G401 (cell line): ENCODE measurements at places on chromosomes 5 and 9.

- peak; percentile 46 for DNase-seq
These were observed 216.2 kb upstream of the CLINT1 start for GRCh38 chr5:158074992-158075769.

GRCh38 chr5:124180875-124181461, 565.5 kb downstream of the ZNF608 start:
- no peak for DNase-seq

- peak; percentile 49 for DNase-seq
These were observed 18.1 kb upstream of the GPX3 start for GRCh38 chr5:151002250-151002649.

GRCh38 chr5:33037076-33037475, 326.0 kb downstream of the NPR3 start:
- DNase-seq = no peak

DNA sequence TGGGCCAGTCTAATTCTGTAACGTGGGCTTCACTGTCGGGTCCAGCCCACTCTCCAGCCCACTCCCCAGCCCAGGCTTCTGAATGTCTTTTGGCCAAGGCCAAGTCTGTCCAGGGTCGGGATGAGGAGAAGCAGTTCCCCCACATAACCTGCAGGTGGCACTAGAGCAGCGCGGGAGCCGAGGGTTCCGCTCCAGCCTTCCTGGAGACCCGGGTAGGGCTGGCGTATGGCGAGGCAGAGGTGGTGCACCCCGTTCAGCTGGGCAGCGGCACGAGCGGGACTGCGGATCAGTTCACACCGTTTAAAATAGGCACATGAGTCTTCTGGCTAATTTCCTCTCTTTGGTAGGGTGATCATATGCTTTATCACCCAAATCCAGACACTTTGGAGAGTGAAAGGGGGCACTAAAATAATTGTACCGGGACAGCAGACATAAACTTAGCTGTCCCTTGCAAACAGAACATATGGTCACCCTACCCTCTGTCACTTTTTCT, 185.9 kb downstream of the MSX2 start:
- DNase-seq = peak; percentile 30

DNA sequence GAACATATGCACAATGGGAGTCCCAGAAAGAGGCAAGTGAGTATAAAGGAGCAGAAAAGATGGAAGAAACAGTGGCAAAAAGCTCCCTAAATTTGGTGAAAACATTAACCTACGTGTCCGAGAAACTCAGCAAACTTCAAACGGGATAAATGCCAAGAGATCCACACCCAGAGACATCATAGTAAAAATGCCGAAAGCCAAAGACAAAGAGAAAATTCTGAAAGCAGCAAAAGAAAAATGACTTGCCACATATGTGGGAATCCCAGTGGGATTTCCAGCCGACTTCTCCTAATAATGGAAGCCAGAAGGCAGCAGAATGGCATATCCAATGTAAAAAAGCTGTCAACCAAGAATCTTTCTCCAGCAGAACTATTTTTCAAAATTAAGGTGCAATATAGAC, 101.2 kb downstream of the ADAMTS2 start:
- no peak for DNase-seq

- peak; percentile 42 for DNase-seq
These were observed 205.6 kb downstream of the DENND1A start for GRCh38 chr9:123724211-123724796.

DNA sequence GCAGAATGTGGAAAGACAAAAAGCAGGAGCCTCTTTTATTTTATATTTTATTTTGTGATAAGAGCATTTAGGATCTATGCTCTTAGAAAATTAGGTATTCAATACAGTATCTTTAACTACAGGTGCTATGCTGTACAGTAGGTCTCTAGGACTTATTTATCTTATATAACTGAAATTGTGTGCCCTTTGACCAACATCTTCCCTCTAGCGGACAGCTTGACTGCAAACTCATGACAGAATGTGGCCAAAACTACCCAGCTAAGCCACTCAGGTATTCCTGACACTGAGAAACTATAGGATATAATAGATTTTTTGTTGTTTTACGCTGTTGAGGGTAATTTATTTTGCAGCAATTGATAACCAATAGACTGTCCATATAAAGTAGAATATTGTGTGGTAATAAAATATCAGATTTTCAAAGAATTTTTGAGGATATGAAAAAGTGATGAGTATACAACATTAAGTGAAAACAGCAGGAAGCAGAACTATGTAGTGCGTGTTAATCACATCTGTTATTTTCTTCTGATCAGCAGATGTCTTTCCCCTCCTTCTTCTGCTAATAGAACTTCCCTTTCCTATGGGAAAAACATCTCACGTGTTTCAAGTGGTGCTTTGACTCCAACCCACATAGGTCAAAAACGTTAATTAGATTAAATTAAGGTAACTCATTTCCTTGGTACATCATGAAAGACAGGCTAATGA, 69.9 kb upstream of the SELENOP start:
- DNase-seq = no peak

- peak; percentile 81 for DNase-seq
These were observed 31.1 kb upstream of the FGF1 start for GRCh38 chr5:142716963-142717362.

GRCh38 chr5:39761199-39761950, 336.6 kb upstream of the DAB2 start:
- DNase-seq = no peak

DNA sequence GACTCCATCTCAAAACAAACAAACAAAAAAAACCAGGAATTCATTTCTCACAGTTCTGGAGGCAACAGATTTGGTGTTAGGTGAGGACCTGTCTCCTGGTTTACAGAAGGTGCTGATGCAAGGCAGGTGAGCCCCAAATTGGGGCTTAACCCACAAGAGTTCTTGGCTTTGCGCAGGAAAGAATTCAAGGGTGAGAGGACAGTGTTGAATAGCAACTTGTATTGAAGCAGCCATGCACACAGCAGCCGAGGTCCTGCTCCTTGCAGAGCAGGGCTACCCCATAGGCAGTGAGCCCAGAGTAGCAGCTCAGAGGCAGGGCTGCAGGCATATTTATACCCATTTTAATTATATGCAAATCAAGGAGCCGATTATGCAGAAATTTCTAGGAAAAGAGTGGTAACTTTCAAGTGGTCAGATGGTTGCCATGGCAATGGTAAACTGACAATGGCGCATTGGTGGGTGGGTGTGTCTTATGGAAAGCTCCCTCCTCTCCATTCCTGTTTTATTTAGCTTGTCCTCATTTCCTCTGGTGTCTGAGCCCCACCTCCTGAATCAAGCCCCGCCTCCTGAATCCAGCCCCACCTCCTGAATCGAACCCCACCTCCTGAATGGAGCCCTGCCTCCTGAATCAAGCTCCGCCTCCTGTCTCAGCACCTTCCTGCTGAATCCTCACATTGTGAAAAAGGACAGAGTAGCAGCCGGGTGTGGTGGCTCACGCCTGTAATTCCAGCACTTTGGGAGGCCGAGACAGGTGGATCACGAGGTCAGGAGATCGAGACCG, 34.5 kb upstream of the COL5A1 start:
- DNase-seq = no peak

DNA sequence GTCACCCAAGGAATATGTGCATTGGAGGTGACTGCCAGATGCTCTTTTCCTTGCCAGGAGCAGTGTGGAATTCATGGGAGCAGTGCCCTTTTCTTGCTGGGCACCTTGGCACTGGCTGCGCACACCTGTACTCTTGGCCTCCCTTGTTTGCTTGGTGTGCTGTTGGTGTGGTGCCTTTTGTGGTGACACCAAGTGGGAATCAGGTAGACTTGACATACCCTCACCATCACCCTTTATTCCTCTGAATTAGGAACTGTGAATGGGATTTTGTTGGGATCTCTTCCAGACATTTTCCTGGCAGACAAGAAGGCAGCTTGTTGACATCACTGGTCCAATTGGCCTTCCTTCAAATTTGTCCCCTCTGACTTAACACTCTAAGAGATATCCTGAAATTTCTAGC, 82.3 kb downstream of the RAI14 start:
- peak; percentile 92 for DNase-seq

DNA sequence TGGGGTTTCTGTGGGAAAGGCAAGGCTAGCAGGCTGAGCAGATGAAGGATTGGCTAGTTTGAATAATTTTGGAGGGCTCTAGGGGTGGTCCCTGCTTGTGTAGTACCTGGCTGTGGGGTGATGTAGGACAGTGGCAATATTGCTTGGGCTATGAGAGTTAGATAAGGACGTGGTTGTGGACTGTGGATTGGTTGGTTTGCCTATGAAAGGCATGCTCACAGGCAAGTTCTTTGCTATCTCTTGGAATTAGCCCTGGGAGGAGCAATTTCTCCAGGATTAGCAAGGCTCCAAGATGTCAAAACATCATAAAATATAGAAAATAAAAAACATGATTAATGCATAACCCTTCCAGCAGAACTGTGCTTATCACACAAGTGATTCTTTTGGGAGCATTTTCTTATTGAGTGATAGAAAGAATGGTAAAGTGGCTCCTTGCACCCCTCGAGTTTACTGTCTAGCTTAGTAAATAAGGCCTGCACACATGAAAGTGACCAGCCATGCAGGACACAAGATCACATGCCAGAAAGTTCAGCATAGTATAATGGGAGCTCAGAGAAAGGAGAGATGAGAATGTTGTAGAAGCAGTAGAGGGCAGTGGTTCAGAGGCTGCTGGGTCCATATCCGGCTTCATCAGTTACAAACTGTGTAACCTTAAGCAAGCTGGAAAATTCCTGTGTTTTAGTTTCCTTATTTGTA, 13.8 kb downstream of the AOPEP start:
- DNase-seq = no peak

DNA sequence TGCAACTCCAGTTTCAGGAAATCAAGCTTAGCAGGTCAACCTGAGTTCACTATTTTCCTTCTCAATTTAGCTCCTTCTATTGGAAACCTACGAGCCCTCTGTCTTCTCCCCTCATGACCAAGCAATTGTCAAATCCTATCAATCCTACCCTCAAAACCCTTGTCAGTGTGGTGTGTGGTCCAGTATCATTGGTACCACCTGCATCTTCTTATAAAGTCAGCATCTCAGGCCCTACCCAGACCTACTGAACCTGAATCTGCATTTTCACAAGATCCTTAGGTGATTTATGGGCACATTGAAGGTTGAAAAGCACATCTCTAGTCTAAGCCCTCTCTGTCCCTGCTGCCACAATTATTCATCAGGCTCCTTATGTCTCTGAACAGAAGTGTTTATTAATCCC, 77.6 kb upstream of the NR4A3 start:
- no peak for DNase-seq

GRCh38 chr5:94751460-94751859, 133.0 kb downstream of the SLF1 start:
- no peak for DNase-seq

- DNase-seq = no peak
These were observed 16.2 kb upstream of the LCP2 start for GRCh38 chr5:170313816-170314215.

DNA sequence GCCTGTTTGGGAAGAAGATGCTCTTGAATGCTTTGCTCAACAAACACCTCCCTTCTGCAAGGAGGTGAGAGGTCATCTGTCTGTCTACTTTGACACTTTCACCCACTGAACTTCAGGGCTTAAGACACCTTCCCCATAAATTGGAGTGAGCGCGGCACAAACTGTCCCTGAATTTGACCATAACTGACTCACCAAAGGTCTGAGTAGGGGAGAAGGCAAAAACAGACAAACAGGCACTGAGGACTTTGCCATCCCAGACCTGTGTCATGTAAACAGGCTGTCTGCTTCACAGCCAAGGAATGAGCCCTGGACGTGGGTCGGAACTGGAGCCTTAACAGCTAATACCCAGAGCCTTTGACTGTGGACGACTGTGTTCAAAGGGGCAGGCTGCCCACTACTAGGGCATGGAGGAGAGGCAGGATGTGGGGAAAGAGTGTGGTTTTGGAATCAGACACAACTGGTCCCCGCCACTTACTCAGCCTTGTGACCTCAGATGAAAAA, 320.9 kb upstream of the KLF4 start:
- DNase-seq = no peak

DNA sequence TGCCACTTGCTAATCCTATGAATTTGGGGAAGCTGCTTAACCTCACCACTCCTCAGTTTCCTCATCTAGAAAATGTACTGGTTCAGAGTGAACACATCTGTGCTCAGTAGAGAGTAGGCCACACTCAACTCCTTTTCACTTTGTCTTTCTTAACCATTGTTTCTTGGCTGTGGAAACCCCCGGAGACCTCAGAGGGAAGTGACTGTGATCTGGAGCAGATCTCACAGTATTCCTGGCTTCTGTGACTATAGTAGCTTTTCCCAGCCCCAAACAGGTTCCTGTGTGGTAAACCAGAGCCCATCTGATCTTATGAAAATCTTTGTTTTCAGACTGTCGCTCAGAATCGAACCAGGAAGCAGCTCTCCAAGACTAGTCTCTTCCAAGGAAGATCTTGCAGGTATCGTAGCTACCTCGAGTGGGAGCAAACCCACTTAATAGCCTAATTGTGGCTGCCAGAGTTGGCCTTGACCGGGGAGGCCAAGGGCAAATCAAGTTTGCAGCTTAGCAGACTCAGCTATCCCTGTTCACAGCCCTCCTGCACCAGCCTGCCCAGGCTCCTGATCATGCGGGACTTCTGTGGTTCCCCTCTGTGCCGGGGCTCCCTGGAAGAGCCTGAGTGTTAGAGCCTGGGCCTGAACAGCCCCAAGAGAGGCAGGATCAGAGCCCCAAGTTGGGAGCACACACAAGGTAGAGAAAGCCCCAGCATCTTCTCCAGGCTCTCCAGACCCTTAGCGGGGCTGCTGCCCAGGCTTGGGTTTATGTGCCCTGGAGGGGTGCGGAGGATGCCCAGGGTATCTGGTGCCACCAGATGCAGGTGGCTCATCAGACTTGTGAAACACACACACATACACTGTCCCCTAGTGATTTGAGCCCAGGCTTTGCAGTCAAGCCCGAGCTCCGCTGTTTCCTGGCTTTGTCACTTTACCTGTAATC, 52.2 kb upstream of the ANGPTL2 start:
- no peak for DNase-seq

GRCh38 chr9:135566552-135566951, 5.0 kb downstream of the PAEP start:
- no peak for DNase-seq

DNA sequence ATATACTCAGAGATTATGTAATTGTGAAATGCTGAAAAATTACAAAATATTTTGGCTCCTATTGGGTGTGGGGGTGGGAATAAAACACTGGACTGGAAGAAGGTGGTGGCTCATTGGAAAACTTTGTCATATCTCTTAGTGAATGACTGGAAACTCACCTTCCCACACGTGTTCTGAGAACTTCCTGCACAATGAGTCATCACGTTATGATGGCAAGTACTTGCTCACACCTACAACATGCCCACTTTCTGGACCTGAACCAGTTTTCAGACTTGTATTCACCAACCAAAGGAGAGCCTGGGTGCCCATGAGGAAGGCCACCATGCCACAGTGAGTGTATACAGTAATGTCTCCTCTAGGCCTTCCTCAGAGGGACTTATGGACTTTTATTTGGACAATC, 294.8 kb downstream of the ASTN2 start:
- DNase-seq = no peak

GRCh38 chr5:148846930-148847329, 20.5 kb downstream of the ADRB2 start:
- no peak for DNase-seq

DNA sequence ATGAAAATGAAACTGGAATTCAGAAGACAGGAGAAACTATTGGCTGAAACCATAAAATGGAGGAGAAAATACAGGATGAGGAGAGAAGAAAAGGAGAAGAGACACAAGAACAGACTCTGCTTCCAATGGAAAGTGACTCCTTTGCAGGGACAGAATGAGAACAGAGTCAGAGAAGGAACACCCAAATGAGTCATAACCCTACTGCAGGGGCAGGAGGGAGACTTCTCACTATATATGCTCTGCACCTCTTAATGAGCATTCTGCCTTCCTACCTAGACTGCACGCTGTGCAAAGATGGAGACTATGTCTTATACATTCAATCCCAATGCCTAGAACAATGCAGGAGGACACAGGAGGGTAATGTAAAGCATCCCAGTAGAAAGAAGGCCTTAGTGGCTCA, 2.1 kb downstream of the SAXO1 start:
- DNase-seq = no peak

GRCh38 chr9:120882935-120883607, 6.1 kb upstream of the PHF19 start:
- no peak for DNase-seq
